Activated T-helper 1 cell treated with anti-CD3 and anti-CD28 coated beads, Interleukin-2, amount 50 U/mL, for 16 hours (primary cell): ENCODE measurements at places on chromosomes 2 and 18.
A peak's percentile ranks its signal among the peaks of the same experiment; 100 is the strongest.

DNA sequence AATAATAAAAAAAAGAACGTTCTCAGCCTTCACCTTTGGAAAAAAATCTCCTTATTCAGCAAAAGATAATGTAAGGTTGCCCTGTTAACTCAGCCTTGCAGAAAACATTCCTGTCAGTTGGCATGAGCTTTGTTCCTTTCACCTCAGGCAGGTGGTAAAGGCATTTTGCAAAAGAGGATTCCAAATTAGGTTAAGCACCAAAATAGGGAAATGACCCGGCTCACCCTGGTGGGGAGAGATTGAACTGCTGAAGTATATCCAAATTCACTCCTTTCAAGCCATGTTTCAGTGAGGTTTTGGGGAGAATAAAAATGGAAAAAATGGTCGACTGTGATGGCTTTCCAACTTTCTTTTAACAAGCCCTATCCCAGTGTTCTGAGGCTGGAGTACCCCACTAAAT, 1988.8 kb upstream of the PIK3C3 start:
- DNase-seq: no peak

GRCh38 chr2:196066291-196067087, 2.1 kb downstream of the DNAH7 start:
- DNase-seq: no peak

GRCh38 chr18:61597316-61597715, 264.1 kb downstream of the CDH20 start:
- DNase-seq: no peak

GRCh38 chr2:101168706-101169105, 17.5 kb upstream of the TBC1D8 start:
- DNase-seq: no peak

GRCh38 chr2:177622521-177622920, 229.9 kb downstream of the AGPS start:
- no peak for DNase-seq

- no peak for DNase-seq
Observed at GRCh38 chr2:68371581-68371980, 6.5 kb downstream of the PLEK start.

DNA sequence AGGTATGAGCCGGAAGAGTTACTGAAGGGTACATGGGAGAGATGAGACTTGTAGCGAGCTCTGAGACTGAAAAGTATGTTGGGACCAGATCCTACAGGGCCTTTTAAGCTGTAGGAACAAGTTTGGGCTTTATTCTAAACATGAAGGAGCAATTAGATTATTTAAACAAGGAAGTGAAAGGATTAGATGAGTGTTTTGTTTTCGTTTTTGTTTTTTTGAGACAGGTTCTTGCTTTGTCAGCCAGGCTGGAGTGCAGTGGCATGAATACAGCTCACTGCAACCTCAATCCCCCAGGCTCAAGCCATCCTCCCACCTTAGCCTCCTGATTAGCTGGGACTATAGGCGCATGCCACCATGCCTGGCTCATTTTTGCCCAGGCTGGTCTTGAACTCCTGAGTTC, 110.7 kb downstream of the C1D start:
- no peak for DNase-seq

DNA sequence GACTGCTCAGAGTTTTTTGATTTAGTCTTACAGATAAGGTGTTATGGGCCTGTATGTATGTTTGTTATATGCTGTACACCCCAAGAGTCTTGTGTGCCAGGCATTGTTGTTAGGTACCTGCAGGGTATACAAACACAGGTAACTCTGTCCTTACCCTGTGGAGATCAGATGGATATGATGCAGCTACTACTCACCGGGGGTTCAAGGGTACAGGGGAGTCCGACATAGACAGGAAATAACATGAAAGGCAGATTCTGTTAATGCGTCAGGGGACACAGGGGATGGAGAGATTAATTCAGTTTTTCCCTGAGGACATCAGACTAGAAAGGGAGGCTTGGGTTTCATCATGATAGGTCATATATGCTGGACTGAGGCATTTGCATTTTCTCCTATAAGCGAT, 31.3 kb downstream of the TRAK2 start:
- no peak for DNase-seq

GRCh38 chr2:46872902-46873603, 42.6 kb downstream of the MCFD2 start:
- no peak for DNase-seq

DNA sequence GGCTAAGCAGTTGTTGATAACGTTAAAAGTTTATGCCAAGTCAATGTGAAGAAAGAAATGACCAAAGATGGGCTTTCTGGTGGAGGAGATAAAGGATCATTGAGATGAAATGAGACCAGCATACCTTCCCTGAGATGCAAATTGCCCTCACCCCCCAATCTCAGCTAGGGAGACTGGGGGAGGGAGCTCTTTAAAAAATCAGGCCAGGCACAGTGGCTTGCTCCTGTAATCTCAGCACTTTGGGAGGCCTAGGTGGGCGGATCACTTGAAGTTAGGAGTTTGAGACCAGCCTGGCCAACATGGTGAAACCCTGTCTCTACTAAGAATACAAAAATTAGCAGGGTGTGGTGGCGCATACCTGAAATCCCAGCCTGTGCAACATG, 30.9 kb upstream of the KCMF1 start:
- DNase-seq: no peak

- peak; percentile 2 for DNase-seq
Observed at GRCh38 chr2:135948642-135949355, 36.6 kb downstream of the DARS1 start.

DNA sequence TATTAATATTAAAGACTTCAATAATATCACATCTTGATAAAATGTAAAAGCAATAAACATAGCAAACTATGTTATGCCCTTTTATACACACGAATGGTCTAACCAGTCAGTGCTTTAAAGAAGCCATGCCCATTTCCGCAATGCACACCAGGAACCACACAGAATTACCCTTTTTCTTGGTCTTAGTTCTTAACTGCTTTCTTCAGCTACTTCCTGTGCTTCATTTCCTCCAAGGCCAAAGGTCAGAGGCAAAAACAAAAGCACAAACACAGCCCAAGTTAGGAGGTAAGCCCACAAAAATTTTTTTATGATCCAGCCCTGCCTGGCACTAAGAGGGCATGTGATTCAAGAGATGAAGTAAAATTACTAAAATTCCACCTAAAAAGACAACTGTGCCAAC, 267.2 kb downstream of the FBXO15 start:
- no peak for DNase-seq

DNA sequence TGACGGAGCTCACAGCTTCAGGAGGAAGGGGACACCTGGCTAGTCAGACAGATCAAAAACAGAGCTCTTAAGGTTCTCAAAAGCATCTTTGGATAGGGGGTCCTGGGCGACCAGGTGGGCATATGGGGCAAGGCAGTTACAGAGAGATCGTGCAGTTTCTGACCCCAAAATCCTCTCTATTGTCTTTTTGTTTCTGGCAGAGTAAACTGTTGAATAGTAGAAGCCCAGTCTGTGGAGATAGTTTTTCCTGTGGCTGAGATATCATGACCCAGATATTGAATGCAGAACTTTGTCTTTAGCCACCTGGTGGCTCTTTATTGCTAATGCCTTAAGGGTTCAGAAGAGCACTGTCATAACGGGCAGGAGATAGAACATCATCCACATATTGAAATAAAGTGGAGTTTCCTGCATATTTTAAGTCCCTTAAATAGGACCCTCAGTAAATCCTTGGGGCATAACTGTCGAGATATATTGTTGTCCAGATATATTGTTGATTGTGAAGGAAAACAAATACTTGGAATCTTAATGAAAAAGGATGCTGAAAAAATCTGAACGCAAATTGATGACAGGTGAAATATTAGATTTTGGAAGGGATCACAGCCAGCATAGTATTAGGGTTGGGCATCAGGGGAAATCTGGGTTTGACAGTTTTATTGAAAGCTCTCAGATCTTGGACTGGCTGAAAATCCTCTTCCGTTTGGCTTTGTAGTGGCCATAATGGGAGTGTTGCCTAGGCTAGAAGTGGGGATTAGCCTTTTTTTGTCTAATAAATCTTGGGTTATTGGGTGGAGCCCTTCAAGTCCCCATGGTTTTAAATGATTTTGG, 14.1 kb upstream of the ZDBF2 start:
- DNase-seq: no peak

- no peak for DNase-seq
Observed at GRCh38 chr2:98793275-98793674, 62.3 kb upstream of the MGAT4A start.

DNA sequence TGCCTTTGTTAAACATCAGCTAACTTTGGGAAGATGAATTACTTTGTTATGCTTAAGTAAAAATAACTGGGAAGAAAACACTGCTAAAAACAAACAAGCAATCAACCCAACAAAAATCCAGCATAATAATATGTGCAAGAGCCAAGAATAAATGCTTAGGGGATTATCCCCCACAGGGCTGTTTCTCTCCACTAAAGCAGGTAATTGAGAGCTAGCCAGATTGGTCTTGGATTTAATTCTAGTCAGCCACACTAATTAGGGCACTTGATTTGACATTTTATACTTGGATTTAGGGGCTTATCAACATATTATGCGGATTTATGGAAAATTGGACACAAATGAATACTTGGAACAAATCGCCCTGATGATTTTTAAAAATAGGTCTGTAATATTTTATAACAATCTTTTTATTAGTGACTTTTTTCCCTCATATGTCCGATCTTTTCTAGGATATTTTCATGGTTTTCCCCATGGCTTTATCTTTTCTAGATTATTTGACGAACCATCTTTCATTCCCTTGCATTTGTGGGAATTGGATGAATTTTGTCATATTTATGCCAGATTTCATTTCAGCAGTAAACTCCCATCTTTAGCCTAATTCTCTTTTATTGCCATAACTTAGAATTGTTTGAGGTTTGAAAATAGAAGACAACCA, 199.1 kb upstream of the NXPH2 start:
- DNase-seq: no peak

DNA sequence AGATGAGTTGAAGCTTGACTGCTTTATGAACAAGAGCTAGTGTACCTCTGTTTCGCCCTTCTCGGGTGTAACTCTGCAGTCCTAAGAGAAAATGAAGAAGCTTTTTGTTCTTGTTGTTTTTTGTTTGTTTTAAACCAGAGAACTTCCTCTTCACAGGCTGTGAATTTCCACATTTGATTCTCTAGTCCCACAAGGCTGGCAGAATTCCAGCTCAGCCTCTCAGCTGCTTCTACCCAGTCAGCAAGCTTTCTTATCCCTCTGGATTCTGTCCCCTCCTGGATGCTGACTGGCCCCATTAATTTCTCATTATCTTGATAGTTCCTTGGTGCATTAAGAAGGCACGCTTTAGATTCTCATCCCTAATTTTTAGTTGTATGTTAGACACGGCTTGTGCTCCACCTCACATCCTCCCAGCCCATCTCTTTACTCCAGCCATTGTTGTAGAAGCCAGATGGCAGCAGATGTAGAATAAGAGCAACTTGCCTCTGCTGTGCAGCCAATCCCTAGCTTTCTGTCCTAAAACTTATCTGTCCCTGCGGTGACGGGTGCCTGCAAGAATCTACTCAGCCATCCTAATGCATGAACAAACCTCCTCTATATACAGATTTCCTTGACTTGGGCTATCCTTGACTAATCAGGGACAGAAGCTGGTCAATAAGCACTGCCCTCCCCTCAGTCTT, 12.3 kb upstream of the RESP18 start:
- DNase-seq: no peak

- DNase-seq: peak; percentile 80
Observed at GRCh38 chr2:227471924-227472264, at the start of gene AGFG1. Gene AGFG1 (plus strand): TSS chr2:227472156. CDS start chr2:227472422, 266 bp downstream.

DNA sequence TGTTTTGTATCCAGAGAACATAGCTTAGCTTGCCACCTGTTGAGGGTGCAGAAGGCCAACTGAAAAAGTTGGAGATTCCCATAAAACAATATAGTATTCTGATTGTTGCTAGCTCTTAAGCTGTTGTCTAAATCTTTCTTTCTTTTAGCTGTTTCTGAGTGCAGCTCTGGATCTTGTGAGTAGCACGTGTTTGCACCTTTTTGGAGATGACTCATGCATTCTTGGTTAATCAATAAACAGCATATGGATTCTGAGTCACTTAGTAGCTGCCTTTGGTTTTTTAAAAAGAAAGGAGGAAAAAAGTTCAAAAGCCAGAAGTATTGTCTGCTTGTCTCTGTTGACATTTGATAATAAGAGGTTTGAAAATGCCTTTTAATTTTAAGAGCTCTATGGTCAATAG, 483.0 kb upstream of the FSIP2 start:
- no peak for DNase-seq

GRCh38 chr2:132426033-132426432, 9.4 kb downstream of the GPR39 start:
- DNase-seq: no peak

- no peak for DNase-seq
Observed at GRCh38 chr2:96556441-96557330, 20.1 kb downstream of the ARID5A start.

DNA sequence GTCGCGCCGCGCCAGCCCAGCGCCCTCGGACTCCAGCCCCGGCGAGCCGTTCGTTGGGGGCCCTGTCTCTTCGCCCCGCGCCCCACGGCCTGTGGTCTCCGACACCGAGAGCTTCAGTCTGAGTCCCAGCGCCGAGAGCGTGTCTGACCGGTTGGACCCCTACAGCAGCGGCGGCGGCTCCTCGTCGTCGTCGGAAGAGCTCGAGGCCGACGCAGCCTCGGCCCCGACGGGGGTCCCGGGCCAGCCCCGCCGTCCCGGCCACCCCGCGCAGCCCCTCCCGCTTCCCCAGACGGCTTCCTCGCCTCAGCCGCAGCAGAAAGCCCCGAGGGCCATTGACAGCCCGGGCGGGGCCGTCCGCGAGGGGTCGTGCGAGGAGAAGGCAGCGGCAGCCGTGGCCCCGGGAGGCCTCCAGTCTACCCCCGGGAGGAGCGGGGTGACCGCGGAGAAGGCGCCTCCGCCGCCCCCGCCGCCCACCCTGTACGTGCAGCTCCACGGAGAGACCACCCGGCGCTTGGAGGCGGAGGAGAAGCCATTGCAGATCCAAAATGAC, 1.4 kb downstream of the PHLPP1 start:
- no peak for DNase-seq

GRCh38 chr2:221465776-221466175, 106.3 kb downstream of the EPHA4 start:
- no peak for DNase-seq

GRCh38 chr18:2325308-2325849, 245.9 kb downstream of the METTL4 start:
- DNase-seq: no peak

- DNase-seq: no peak
Observed at GRCh38 chr2:48529676-48530032, 300 bp upstream of the STON1 start.

DNA sequence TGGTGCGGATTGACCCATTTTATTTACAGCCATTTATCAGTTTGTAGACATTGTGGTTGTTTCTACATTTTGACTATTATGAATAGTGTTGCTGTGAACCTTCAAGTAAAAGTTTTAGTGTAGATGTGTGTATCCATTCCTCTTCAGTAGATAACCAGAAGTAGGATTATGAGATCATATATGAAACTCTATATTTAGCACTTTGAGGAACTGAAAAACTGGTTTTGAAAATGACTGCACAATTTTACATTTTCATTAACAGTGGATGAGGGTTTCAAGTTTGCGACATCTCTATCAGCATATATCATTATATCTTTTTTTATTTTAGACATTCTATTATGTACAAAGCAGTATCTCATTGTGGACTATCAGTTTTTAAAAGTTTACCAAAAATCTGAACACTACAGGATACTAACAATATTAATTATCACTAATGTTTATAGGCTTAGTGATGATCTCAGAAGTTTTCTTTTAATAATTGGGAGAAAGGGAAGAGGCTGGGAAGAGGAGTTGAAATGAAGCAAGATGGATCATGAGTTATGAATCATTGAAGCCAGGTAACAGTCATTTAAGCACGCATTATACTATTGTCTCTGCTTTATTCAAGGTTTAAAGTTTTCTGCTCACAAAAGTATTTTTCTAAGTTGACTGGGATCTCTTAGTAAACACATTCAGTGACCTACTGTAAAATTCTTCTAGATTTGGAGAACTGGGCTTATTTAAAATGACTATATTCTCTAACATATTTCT, 329.0 kb upstream of the LRATD1 start:
- DNase-seq: no peak
